ENCODE measurements at places on chromosomes 5 and 9. TPM values are rescaled to one million over a fixed set of nuclear protein-coding genes. Genes with fewer than 3 reads are reported as not detected.

Gene PCAT7
- not detected for polyA plus RNA-seq

Gene C5orf15
- polyA plus RNA-seq: 6.6 TPM

Gene CLK4
- 7.8 TPM for polyA plus RNA-seq

Gene WDR38
- polyA plus RNA-seq: not detected

Gene ORM2
- polyA plus RNA-seq: not detected

Gene SYK
- 35.8 TPM for polyA plus RNA-seq

Gene DAPK1
- 5.5 TPM for polyA plus RNA-seq

Gene LAMC3
- polyA plus RNA-seq: 0.46 TPM

Gene CATSPER3
- polyA plus RNA-seq: 1.2 TPM

Gene FAM221B
- not detected for polyA plus RNA-seq

All from sigmoid colon (tissue), 7 donors.